ENCODE measurements at places on chromosomes 7 and 10. TPM values are rescaled to one million over a fixed set of nuclear protein-coding genes. Genes with fewer than 3 reads are reported as not detected.

DNA sequence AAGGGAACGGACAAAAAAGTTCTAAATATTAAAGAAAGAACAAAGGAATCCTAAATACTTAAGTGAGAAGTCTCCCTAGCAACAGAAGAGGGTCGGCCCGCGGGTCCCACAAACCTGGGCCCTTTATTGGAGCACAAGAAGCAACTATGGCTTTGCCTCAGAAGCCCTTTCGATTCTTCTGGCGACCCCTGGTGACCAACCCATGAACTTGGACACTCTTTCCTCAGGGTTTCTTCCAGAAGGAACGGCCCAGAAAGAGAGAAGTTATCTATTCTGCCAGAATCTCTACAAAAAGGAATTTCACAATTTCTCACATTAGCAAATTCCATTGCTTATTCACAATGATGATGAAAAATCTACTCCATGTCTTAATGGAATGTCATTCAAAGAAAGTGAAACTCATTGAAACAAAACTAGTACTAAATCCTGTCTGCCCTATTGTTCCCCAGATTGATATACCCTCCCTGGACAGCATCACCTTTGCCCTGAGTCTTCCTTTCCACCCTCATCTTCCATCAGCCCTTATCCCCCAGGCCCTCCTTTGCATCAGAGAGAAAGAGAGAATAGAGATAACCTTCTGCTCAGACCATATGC is 43.7 kb downstream of the CPVL start:
- no peak for DNase-seq

GRCh38 chr7:68407460-68407859 is 1190.8 kb upstream of the AUTS2 start:
- DNase-seq: no peak

- no peak for DNase-seq
Measured at GRCh38 chr7:71937840-71938371, 474.2 kb downstream of the CALN1 start.

The PWWP2B gene
- 9.4 TPM for total RNA-seq

Measured in frontal cortex (tissue), 4 donors.